Activated B cell treated with CpG ODN at 0.5 μM for 24 hours (primary cell): ENCODE measurements at places on chromosomes 7 and 10.

DNA sequence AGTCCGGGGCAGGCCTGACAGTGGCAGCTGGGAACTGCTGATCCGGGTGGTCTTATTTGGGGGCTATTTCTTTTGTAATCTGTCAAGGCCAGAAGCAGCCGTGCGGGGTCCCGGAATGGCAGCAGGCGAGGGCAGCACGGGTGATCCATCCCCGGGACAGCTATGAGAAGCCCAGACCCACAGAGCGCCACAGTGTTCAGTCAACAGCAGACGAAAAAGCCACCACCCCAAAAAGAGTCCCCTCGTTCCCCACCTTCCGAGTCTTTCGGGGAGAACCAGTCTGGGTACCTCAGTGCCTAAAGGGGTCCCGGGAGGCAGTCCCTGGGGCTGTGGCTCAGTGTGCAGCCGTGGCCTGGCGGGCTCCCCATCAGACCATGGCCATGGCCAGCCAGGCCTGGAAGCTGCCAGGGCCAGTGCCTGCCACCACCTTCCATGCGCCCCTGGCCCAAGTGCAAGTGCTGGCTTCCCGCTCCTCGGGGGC lies 125.1 kb upstream of the KCTD7 start:
- DNase-seq, result no peak

DNA sequence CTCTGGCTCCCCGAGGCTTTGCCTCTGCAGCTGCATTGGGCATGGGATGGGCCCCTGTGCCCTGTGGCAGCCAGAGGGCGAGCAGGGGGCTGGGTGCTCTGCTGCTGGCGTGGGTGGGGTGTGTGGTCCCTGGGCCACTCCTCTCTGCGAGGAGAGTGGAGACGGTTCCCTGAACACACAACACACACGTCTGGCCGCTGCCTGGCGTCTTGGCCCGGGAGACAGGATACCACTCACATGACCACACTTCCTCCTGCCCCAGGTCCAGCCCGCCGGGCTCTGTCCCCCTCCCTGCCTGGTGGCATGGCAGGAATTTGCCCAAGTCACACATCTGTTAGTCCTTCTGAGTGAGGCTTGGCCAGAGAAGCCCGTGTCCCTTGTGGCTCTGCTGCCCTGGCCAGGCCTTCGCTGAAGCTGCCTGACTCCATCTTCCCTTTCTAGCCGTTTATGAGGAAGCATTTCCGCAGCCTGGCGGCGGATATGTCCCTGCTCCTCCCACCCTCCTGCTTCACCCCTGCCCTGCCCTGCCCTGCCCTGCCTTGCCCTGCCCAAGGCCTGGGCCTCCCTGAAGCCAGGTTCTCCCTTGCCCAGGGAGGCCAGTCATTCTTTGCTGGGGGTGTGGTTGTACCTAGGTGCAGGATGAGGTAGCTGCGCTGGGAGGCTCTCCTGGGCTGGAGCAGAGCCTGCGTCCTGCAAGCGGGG lies 3.0 kb downstream of the BRI3 start:
- no peak for DNase-seq

DNA sequence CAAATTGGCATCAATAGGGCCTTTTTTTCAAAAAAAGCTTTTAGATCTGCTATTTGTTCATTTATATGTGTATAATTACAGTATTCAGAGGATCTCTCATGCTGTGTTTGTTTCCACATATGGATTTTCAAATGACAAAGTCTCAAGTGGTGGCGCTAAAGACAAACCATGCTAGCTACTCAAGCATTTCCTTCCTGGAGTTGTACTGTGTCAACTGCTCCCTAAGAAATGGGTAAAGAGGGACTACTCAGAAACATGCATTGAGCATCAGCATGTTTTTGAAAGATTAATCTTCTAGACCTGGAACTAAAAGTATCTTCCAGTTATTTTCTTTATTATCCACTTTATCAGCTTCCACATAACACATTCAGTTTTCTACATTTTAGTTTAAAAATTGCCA lies 12.7 kb downstream of the CNTNAP2 start:
- no peak for DNase-seq

- DNase-seq, result no peak
Measured at GRCh38 chr7:16398146-16399017, 23.0 kb downstream of the CRPPA start.

- DNase-seq, result no peak
Measured at GRCh38 chr7:37577412-37577811, 106.2 kb upstream of the GPR141 start.

GRCh38 chr7:144484445-144484844 lies 81.0 kb upstream of the NOBOX start:
- DNase-seq, result no peak
